Placental epithelial cell (primary cell): ENCODE measurements at places on chromosomes 3 and 15. TPM values are rescaled to one million over a fixed set of nuclear protein-coding genes. Genes with fewer than 3 reads are reported as not detected.

CCDC12 gene
- 32.1 and 41.6 TPM in 2 replicates for total RNA-seq

RHCG gene
- 0.11 and 2.4 TPM in 2 replicates for total RNA-seq

SIAH2 gene
- total RNA-seq: 86.0 and 97.5 TPM in 2 replicates

DUOXA1 gene
- 22.0 and 23.2 TPM in 2 replicates for total RNA-seq

IL12A gene
- under 0.01 TPM in 1 of 2 replicates, not detected in the other for total RNA-seq

TLR9 gene
- total RNA-seq: under 0.01 and 0.11 TPM in 2 replicates

PLA2G4E gene
- total RNA-seq: not detected in 2 replicates

SNTN gene
- not detected in 2 replicates for total RNA-seq

FOXB1 gene
- total RNA-seq: 0.11 and 0.39 TPM in 2 replicates

TMEM207 gene
- total RNA-seq: not detected in 2 replicates
